ENCODE measurements at places on chromosomes 3 and 15.

GRCh38 chr3:71339049-71339448, 244.5 kb downstream of the FOXP1 start:
- no peak for DNase-seq

DNA sequence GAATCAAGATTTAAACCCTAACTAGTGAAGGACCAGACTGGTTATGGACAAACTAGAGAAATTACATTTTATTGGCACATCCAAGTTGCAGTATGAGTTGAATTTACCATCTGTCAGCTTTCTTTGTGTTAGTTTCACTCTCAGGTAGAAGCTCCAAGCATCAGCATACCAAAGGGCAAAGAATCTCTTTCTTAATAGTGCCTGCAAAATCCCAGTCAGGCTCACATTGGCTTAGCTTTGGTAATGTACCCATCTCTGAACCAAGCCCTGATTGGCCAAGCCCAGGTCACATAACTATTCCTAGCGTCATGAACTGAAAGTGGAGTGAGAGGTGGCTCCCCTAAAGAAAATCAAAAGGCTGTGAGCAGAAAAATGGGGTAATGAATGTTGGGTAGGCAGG, 66.9 kb downstream of the CCNL1 start:
- DNase-seq = peak; percentile 70

GRCh38 chr15:45729141-45729540, 94.3 kb downstream of the SQOR start:
- no peak for DNase-seq

- DNase-seq = no peak
Observed at GRCh38 chr3:59920822-59921221, 871.0 kb upstream of the CFAP20DC start.

- no peak for DNase-seq
Observed at GRCh38 chr3:88879905-88880304, 227.5 kb upstream of the EPHA3 start.

DNA sequence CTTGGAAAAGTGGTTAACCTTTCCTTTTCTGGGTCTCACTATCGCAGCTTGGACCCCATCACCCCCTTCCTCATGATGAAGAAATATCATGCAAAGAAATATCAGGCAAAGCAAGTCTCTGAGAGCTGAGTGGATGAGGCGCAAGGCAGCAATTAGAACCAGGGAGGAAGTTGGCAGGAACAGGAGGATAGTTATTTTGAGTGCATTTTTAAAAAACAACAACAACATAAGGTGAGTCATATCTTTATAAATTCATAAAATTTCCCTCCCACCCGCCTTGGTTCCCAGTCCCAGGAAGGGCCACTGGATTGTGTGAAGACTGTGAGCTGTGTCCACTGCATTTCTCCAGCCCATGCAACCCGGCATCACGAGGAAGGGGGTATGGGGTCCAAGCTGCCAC, 316.9 kb upstream of the TLE3 start:
- no peak for DNase-seq

- DNase-seq = no peak
Observed at GRCh38 chr3:170531657-170532335, 54.1 kb downstream of the SLC7A14 start.

GRCh38 chr15:92184679-92185230, 208.9 kb upstream of the ST8SIA2 start:
- no peak for DNase-seq

DNA sequence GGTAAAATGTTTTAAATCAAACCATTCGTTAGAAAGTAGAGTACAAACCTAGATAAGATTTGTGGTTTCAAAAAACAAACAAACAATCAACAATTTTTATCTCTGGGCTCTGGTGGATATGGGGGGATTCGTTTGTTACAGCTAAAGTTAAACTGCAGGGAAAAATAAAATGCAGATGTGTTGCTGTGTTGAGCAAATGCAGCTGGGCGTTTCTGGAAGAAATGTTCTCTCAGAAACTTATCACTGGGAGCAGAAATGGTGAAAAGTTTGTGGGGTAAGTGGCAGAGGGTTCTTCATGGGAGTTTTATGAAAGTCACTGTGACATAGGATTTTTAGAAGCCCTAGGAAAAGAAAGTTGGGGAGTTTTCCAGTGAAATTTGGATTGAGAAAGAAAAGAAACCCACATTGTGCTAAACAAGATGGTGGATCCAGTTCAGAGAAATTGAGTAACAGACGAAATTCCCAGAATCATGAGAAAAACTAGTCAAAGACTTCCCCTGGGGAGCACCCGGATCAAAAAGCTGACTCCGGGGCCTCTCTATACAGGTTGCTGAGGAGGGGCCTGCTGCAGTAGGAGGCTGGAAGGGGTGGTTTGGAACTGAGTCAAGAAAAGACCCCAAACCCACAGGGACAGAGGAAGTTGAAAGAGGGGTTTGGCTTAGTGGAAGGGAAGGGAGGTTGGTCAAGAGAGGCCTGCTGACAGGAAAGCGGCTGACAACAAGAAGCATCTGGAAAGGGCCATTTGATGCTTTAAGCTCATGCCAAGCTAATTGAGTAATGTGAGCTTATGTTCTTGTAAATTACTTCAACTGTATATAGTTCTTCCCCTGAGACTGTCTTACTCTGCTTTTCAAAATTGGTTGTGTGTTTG, 108.7 kb downstream of the RARB start:
- DNase-seq = no peak

Data from activated CD4-positive, alpha-beta T cell treated with anti-CD3 and anti-CD28 coated beads, Interleukin-2, Interleukin-4, amounts not matched to agents 100 ng/mL and 50 ng/mL, durations not matched to agents 16 hours and 8 hours (primary cell).